Activated T-cell treated with anti-CD3 and anti-CD28 coated beads for 1 hour (primary cell): ENCODE measurements at places on chromosomes 11 and 22.

DNA sequence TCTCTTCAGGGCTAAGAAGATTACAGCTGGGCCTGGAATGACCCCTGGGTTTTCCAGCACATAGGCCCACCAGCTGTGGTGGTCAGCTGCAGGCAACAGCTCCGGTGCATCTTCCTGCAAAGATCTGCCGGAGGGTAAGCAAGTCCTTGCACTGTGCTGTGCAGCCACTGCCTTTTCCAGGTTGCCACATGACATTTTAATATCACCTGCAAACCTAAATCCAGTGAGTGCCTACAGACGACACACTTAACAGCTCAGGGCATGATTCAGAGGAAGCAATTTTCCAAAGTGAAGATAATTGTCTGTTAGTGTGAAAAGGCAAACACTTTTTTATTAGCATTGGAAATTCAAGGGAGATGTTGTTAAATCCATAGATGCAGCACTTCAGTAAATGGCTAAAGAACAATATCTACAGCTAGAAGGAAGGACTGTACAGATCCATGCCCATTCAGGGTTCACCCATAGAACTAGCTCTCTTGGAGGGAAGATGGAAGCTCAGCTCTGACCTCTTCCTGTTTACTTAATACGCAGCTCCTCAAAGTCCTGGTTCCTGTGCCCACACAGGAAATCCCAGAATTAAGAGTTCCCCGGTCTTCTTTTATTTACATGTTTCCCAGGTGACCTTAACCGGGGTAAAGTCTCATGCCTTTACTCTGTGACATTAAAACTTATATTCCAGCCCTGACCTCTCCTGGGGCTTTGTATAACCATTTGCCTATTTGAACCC is 13.3 kb upstream of the NRIP3 start:
- no peak for DNase-seq

DNA sequence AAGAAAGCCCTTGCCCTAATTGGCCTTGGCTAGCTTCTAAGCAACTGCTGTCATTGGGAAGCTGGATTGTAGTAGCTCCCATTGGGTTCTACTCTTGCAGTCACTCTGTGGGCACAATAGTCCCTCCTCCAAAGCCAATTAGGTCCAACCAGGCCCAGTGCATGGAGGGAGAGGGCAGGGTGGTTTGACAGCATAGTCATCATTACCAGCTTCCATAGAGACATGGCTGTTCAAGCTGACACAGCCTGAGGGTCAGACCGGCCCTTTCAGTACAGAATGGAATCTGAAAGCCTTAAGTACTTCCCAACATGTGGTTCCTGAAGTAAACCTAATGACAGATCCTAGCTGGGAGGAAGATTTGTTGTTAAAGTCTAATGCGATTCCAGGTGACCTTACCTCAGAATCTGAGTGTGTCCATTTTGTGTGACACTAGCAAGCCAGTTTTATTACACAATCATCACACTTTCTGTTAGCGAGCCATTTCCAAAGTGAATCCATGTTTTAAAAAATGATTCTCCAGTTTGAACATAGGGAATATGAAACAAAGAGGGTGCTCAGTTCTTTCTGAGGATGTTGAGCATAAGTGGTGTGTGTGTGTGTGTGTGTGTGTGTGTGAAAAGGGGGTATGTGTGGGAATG is 6.9 kb downstream of the PLET1 start:
- no peak for DNase-seq

DNA sequence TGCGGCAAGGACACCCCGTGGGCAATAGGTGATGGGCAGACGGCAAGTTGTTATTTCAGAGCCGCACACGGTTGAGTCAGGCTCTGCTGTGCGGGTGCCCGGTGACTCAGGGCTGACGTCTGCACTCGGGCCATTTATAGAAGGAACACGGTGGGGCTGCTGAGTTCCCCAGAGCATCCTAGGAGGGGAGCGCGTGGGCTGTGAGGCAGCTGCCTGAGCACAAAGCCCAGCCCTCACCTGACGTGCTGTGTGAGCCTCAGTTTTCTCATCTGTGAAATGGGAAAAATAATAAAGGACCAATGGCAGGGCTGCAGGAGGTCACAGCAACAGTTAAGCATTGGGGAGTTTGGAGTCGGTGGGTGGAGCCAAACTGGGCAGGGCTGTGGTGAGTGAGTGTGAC is 11.3 kb upstream of the RHOD start:
- DNase-seq, result no peak

- no peak for DNase-seq
These were observed 1406.1 kb upstream of the TENM4 start for GRCh38 chr11:80846979-80847378.

- no peak for DNase-seq
These were observed 53.3 kb downstream of the TCF20 start for GRCh38 chr22:42217019-42217751.

GRCh38 chr11:85582111-85582510 is 45.0 kb downstream of the DLG2 start:
- no peak for DNase-seq

DNA sequence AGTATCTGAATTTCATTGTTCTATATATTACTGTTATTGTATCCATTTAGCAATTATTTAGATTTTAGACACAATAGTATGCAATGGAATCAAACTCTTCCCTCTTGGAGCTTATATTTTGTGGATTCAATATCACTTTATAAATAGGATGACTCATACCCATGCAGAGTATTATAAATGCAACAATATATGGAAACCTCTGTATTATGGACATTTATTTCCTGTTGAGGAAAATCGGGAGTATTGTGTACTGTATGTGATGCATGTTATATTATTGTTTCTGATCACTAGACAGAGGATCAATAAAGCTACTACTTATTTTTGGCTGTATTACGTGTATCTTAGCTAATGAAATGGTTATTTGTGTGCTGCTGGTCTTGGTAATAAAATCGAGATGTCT is 770 bp downstream of the METTL15 start:
- DNase-seq, result no peak

DNA sequence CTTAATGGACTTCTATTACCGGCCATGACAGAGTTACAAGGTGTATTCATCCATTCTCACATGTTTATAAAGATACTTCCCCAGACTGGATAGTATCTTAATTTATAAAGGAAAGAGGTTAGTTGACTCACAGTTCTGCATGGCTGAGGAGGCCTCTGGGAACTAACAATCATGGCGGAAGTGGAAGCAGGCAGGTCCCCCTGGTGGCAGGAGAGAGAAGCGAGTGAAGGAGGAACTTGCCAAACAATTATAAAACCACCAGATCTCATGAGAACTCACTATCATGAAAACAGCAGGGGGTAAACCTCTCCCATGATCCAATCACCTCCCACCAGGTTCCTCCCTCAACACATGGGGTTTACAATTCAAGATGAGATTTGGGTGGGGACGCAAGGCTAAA is 170.0 kb upstream of the PDGFD start:
- DNase-seq, result no peak

DNA sequence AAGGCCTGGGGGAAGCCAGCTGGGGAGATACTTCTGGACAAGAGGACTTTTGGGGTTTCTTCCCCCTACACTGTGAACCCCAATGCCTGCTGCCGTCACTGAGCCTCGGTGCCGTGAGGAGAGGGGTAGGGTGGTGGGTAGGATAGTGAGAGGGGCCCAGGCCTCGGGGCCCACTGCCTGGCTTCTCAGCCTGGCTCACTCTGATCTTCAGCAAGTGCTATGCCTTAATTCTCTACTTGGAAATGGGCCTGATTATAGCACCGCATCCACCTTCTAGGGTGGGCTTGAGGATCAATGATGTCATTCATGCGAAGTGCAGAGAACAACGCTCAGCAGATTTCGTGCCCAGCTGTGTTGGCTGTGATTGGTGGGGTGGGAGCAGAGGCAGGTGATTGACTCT is 76.7 kb upstream of the NECTIN1 start:
- no peak for DNase-seq

DNA sequence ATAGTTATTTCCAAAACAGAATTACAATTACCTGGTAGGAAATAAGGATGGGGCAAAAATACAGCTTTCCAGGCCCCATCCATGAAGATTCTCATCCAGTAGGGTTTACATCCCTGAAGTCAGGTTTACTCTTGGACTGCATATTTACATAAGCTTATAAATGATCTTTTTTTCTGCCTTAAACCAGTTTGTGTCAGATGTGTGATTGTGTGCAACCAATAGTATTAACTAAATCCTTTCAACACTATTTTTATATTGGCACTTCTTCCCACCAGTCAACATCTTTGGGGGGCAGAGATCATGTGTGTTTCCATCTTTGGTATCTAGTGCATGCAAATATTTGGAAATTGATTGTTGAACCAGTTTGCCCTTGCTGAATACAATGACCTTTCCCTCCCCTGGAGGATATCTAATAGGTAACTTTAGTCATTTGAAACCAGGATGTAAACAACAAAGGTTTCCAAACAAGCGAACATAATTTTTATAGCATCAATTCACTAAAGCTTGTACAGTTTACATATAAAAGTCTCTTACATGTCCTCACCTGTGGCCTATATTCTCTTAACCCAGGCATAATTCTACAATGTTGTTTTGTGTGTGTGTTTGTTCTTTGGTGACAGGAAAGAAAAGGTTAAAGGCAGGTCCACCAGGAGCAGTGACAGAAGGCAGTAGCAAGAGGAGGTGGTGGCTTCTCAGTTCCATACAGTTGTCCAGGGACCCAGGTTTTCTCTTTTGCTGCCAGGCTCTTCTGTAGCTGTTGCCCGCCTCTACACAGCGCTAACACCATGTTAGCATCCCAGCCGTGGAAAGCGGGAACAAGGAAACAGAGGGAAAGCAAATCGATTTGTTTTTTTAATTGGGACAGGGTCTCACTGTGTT is 1.7 kb upstream of the ME3 start:
- no peak for DNase-seq

DNA sequence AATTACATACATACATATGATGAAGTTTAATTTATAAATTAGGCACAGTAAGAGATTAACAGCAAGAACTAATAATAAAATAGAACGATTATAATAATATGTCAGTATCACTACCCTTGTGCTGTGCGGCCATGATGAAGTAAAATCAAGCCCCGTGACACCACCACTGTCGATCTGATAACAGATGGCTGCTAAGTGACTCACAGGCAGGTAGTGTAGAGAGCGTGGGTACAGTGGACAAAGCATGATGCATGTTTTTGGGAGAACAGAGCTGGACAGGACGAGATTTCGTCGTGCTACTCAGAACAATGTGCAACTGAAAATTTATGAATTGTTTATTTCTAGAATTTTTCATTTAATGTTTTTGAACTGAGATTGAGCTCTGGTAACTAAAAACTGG is 108.4 kb upstream of the TIMP3 start:
- DNase-seq, result no peak

DNA sequence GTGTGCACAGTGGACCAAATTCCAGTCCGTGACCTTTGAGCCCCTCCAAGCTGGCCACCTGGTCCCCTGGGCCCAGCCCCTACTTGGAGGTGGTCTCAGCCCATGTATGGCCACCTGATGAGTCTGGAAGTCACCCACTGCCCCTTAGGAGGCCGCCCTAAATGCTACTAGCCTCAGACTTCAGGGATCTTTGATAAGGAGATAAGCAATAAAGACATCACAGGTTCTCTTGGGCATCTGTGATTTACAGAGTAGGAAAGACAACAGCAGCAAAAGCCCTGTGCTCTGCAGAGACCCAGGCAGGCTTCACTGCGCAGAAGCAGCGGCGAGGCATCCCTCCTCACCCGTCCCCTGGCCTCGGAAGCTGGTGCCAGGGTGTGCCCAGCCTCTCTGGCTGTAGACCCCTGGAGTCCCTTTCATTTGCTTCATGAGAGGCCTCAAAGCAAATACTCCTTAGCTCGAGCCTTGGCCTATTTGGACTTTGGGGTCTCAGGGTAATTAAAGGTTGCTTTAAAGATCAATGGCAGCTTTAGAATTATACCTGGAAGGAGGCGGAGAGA is 360.1 kb downstream of the TBC1D22A start:
- DNase-seq, result no peak

GRCh38 chr22:48015701-48016100 is 1253.3 kb downstream of the TBC1D22A start:
- no peak for DNase-seq

GRCh38 chr11:131629925-131630540 is 259.6 kb downstream of the NTM start:
- no peak for DNase-seq

DNA sequence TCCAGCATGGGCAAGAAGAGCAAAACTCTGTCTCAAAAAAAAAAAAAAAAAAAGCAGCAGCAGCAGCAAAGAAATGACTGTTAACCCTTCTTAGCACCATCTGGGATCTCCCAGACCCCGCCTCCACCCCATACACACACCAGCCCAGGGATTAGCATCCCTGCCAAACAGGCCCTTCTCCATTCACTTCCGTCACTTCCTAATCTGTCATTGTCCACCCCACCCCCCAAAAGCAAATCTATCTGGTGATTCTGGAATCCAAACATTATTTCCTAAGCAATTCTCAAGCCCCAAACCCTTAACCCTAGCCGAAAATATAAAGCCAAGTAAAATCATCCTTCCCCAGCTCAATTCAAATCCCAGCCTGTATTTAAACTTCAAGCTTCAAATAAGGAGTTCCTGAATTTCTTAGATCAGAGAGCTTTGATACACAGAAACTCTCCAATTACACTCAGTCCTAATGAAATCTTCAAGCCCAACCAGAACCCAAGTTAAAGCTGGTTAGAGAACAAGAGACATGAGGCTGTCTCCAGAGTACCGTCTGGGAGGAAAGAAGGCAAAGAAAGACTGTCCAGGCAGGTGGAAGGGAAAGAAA is 6.0 kb upstream of the AHNAK start:
- DNase-seq, result no peak

- no peak for DNase-seq
These were observed 14.8 kb upstream of the MAML2 start for GRCh38 chr11:96357794-96358193.

- DNase-seq, result no peak
These were observed 10.4 kb downstream of the OR52K2 start for GRCh38 chr11:4459500-4459899.

- DNase-seq, result no peak
These were observed 4.4 kb downstream of the MRGPRE start for GRCh38 chr11:3227568-3228444.

DNA sequence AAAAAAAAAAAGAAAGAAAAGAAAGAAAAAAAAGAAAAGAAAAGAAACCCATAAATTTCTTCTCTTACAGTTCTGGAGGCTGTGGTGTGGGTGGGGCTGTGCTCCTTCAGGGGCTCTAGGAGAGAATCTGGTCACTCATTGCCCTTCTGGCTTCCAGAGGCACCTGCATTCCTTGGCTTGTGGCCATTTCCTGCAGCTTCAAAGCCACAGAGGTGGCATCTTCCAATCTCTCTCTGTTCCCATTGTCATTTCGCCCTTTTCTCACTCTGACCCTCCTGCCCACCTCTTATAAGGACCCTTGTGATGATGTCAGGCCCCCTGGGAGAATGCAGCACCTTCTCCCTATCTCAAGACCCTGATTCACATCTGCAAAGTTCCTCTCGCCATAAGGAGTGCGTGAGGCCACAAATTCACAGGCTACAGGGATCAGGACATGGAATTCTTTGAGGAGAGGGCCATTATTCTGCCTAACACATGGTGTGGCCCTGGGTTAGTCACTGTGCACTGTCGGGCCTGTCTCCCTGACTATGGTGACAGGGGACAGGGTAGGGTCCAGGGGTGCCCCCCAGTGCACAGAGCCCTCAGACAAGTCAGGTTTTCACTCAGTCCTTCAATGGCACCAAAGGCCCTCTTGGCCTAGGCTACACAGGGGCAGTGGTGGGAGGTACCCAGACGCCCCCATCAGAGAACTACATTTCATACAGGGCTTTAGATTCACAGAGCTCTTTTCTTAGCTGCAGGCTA is 38.6 kb upstream of the PRR5 start:
- no peak for DNase-seq
